ENCODE measurements at places on chromosomes 7 and 10. TPM values are rescaled to one million over a fixed set of nuclear protein-coding genes. Genes with fewer than 3 reads are reported as not detected.

TECPR1 gene
- 2.7 TPM for polyA plus RNA-seq

CABCOCO1 gene
- 3.0 TPM for polyA plus RNA-seq

PRPS1L1 gene
- not detected for polyA plus RNA-seq

DNAJC9 gene
- polyA plus RNA-seq: 16.8 TPM

TMEM236 gene
- polyA plus RNA-seq: 0.02 TPM

SIRT1 gene
- 10.1 TPM for polyA plus RNA-seq

INHBA gene
- 33.4 TPM for polyA plus RNA-seq
